ENCODE measurements at places on chromosomes 7 and 10. TPM values are rescaled to one million over a fixed set of nuclear protein-coding genes. Genes with fewer than 3 reads are reported as not detected.

DNA sequence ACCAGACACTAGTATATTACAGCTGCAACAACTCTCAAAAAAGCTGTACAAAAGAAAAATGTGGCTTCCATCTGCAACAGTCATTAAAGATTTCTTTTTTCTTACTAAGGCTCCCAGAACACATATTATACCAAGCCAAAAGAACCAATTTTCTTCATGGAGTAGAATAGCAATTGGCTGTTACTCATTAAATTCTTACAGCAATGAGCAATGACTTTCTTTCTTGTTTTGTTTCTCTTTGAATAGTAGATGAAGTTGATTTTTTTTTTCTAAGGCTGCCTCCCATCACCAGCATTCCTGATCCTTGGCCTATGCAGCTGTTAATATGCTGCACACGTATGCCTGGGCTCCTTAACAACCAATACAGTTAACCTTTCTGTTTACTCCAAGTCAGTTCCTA lies 36.6 kb upstream of the SPOCK2 start:
- peak; percentile 67 for DNase-seq

GRCh38 chr10:14378387-14378960 lies 47.8 kb upstream of the FRMD4A start:
- DNase-seq = no peak

- DNase-seq = no peak
These were observed 12.9 kb upstream of the ADCK2 start for GRCh38 chr7:140659856-140660255.

- no peak for DNase-seq
These were observed 181.7 kb downstream of the PLXNA4 start for GRCh38 chr7:132394283-132395198.

DNA sequence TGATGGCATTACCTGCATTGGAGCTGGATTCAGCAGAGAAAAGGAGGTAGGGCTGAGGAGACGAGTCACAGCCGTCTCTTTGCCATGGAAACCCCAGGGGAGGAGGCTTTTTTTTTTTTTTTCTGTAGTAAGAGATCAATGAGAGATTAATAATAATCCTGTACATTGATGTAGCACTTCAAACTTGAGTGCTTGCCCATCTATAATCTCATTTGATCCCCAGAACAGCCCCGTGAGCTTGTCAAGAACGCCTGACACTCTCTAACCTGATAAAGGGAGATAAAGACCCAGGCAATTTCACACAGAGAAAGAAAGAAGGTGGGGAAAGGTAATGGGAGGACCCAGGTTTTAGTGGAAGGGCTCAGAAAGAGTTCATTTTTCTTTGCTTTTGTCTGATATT lies 195.2 kb upstream of the FOXK1 start:
- no peak for DNase-seq

NRCAM gene
- 20.6 TPM for total RNA-seq

- DNase-seq = peak; percentile 76
These were observed 20.9 kb upstream of the PARD3 start for GRCh38 chr10:34835908-34836508.

MCM10 gene
- 0.50 TPM for total RNA-seq

DNA sequence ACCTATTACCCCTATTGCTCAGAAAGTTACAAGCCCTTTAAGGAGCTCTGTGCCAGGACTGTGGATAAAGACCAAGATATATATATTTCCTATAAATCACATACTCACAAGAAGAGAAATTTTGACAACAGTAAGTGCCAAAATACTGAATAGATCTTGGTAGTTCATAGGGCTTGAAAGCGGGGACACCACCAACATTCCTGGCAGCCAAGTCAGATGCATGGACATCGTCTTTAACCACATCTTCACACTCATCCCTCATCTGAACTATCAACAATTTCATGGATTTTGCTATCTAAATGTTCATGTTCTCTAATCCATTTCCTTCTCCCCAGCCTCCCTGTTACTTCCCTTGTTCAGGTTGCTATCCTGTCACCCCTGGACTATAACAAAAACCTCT lies 67.5 kb upstream of the LRRC17 start:
- DNase-seq = no peak

GRCh38 chr7:157003756-157004520 lies 6.5 kb downstream of the MNX1 start:
- peak; percentile 62 for DNase-seq
